HCT116 (cell line): ENCODE measurements at places on chromosomes 3 and 15.

- DNase-seq: no peak
Observed at GRCh38 chr15:33045066-33045810, 149.3 kb downstream of the FMN1 start.

DNA sequence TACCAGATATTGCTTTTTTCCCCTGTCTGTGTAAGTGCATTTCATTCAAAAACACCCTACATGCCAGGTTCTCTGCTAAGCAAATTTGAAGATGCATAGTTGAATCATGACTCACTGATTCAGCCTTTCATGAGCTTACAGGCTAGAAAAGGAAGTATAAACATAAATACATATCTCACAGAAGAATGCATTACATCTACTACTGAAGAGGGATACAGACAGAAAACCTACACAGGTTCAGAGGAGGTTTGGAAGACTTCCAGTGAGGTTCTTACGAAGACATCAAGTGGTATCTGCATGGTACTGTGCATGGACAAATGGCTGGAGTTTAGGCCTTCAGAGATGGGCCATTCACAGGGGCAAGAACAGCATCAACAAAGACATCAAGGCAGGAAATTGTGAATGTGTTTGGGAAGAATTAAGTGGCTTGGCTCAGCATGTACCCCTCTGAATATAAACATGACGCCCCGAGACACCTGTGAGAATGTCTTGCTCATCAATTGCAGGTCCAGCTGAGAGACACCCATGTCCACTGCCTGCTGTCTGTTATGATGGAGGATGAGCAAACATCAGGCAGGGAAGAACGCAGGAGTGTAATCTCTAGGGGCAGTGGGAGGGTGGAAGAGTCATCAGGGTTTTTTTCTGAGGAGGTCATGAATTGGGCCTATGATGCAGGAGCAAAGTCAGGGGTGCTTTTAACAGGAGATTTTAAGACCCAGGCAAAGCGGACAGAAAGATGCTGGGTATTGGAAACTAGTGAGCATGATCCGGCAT, 105.1 kb upstream of the GALNT15 start:
- no peak for DNase-seq

- DNase-seq: no peak
Observed at GRCh38 chr3:164390046-164390445, 688.2 kb downstream of the SI start.

DNA sequence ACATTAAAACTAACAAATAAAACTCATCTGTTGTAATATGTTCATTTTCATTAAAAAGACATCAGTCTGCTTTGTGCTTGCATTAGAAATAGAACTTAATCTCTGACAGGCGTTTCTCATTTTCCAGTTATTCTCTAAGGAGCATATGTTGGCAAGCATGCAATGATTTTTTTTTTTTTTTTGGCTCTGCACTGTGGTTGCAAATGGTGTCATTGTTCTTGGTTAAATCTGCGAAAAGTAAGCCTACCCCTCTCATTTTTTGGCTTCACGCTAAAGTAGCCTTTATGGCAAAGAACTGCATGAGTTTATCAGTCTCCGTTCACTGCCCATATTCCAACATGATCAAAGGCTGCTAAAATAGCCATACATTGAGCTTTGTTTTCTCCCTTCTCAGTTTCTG, 403.2 kb downstream of the MECOM start:
- no peak for DNase-seq

- no peak for DNase-seq
Observed at GRCh38 chr3:194876403-194877095, 190.9 kb downstream of the FAM43A start.

- no peak for DNase-seq
Observed at GRCh38 chr3:116263842-116264545, 181.3 kb downstream of the LSAMP start.

- DNase-seq: no peak
Observed at GRCh38 chr3:195800240-195800639, 11.5 kb downstream of the MUC4 start.

- DNase-seq: no peak
Observed at GRCh38 chr3:39419742-39420315, 13.3 kb downstream of the RPSA start.

- DNase-seq: no peak
Observed at GRCh38 chr3:33355611-33356010, 78.4 kb downstream of the FBXL2 start.

- no peak for DNase-seq
Observed at GRCh38 chr3:98262046-98262445, 2.0 kb upstream of the OR5H6 start.

DNA sequence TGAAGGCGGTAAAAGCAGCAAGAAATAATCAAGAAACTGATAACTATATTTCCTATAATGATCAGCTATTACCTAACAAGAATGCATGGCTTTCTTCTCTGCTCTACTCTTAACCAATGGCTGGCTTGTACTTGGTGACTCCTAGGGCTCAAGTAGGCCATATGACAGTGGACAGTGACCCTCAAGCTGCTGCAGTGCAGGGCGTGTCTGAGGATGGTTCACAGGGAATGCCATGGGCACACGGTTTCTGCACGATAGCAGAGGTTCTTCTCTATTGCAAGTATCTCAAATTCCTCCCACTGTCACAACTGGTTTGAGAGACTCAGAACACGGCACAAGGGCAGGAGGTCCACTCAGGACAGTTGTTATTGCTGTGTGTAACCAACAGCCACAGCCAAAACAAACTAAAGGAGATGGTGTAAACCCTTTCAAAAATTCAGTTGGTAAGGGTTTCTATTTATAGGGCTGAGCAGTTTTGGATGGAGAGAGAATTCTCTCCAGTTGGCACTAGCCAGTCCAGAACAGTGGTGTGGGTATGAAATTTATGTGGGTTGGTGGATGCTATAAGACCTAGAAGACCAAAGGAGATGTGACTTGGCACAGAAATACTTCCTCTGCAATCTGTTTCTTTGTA, 103.2 kb upstream of the ST8SIA2 start:
- no peak for DNase-seq

- DNase-seq: no peak
Observed at GRCh38 chr15:53295574-53295973, 463.9 kb downstream of the WDR72 start.

DNA sequence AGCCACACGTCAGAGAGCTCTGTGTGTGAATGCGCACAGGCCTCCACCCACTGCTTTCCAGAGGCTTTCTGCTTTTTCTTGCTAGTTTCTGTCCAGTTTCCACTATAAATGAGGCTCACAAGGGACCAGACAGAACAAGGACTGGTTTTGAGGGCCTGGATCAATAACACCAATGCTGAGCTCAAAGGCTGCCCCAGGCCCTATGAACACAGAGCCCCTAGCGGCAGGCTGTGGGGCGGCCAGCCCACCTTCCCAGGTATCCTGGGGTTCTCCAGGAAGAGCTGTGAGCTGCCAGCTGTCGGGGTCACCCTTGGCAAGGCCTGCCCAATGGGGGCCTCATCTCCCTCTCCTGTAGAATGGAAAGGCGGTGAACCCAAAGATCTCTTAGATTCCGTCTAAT, 2.2 kb upstream of the ITIH3 start:
- no peak for DNase-seq

DNA sequence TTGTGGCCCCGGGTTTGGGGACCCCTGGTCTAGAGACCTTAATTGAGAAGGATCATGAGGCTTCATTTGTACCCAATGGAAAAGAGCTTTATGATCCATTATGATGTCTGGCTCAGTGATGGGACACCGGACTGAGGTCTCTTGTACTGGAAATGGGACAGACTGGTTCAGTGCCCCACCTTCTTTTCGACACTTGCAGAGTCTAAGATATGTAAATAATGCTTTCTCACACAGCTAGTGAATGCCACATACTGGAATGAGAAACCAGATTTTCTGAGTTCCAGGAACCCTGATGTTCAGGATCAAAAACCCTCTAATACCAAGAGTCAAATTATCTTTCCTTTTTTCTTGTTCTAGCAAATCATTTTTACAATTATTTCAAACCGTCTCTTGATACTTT, 116.3 kb upstream of the ARPP21 start:
- no peak for DNase-seq

DNA sequence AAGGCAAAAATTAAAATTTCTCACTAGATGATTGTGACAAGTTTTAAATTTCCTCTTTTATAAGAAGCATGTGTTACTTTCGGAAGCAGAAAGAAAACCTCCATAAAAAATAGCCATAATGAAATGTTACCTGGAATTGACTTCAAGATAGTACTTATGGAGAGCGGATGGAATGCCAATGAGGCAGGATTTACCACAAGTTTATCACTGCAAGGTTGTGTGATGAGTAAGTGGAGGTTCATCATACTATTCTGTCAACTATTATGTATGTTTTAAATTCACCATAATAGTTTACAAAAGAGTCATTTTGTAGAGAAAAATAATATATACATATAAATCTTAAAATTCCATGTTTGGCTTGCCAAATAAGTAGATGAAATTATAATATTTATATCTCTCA, 230.3 kb downstream of the SCAPER start:
- no peak for DNase-seq

DNA sequence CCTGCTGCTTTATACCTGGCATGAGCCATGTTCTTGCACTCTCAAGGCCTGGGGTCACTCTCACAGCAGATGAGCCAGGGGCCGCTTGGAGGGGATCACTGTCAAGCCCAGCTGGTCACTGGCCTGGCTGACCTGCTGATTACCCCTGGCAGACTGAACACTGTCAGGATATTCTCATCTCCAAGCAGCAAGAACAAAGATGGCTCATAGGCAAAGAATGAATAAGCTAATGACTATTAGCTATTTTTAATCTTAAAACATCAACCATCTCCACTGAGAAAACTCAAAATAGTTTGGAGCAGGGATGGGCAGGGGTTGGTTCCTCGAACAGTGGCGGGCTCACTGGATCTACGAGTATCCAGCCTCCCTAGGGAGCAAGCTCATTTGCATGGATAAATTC, 64.4 kb upstream of the ACAN start:
- no peak for DNase-seq

GRCh38 chr3:72487946-72488737, 360.1 kb downstream of the SHQ1 start:
- DNase-seq: no peak

DNA sequence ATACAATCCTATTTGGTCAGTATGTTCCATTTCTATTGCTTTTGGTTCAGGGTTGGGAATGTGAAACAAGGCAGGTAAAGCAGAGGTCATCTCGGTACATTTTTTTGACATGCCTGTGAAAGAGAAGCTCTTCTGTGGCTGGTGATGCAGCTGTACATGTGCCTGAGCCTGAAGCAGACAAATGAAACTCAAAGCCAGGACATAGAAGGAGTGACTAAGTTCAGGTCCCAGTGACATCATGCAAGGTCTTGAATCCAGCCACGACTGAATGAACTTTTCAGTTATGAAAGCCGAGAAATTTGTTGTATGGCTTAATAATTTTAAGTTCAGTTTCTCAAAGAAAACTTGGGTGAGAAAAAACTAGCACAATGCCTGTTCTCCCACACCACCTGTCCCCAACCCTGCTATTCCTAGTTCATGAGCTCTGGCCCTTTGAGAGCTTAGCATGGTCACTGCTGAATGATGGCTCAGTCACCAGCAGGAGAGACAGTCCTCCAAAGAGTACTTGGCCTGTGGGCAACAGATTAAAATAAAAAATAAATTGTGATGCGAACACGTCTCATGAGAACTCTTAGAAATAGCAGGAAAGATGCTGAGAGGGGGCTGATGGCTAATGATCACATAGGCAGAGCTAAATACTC, 600.2 kb upstream of the GRM7 start:
- no peak for DNase-seq

DNA sequence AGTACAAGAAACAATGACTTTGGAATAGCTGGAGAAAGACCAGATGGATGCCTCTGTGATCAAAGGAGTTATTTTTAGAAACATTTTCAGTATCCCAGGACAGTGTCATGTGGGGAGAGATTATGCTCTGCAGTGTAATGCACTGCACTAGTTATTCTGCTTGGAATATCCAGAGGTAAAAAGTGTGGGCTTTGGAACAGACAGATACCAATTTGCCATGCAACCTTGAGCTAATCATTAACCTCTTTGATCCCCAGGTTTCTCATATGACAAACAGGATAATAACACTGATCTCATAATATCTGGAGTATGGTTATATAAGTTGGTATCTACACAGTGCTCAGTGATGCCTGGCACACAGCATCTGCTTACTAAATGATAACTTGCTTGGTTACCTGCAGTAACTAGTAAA, 12.2 kb upstream of the SLC7A14 start:
- no peak for DNase-seq
